Mammary epithelial cell (primary cell): ENCODE measurements at places on chromosomes 1 and 21.
A peak's percentile ranks its signal among the peaks of the same experiment; 100 is the strongest.

- DNase-seq: peak; percentile 30
These were observed 100.0 kb upstream of the HNRNPU start for GRCh38 chr1:244964112-244964971.

DNA sequence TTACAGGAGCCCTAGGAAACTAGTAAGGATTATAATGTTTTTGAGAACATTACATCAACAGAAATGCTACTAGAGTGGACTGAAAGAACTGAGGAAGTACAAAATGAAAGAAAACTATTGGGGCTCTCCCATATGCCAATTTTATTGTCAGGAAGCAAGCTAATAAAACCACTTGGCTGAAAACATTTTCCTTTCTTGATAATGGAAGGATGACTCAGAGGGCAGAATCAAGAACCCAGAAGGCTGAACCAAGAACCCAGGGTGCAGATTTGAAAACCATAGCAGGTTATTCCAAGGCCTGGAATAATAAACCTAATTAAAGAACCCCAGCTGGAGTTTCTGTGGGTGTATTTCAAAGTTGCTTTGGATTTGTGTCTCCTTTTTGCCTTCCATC, 70.7 kb downstream of the RPE65 start:
- peak; percentile 48 for DNase-seq

DNA sequence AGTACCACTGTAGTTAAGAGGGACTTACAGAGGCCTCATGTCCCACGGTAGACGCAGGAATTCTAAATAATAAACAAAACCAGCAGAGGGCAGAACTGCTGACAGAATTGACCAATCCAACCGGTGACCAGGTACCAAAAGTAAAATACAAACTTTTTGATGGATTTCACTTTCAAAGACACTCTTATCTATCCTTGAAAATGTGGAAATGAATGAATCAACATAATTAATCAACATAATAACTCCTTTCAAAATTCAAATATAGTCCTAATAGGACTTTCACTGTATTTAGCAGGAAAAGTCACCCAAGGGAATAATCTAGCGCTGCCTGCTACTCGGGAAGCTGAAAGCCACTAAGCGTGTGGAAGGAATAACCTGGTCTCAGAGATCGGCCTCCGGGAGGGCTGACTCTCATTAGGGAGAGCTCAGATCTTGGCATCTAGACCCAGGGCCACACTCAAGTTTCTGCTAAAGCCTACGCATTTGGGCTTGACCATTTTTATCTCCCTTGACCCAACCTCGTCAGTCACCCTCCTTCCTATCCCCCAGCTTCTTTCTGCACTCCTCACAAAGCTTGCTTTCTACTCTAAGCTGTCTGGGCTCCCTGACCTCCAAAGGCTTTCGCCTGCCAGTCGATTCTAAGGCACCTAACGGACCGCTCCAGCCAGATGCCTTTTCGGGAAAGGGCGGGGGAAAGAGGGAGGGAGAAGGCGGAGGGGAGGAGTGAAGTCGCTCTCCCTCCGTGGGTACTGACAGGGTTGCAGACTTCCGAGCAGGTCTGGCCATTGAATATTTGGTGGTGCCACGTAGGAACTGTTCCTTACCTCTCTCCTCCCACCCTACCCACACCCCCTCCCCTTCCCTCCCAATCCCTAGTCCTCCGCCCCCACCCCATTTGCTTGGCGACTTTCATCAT, 1.6 kb downstream of the COL11A1 start:
- DNase-seq: peak; percentile 36

DNA sequence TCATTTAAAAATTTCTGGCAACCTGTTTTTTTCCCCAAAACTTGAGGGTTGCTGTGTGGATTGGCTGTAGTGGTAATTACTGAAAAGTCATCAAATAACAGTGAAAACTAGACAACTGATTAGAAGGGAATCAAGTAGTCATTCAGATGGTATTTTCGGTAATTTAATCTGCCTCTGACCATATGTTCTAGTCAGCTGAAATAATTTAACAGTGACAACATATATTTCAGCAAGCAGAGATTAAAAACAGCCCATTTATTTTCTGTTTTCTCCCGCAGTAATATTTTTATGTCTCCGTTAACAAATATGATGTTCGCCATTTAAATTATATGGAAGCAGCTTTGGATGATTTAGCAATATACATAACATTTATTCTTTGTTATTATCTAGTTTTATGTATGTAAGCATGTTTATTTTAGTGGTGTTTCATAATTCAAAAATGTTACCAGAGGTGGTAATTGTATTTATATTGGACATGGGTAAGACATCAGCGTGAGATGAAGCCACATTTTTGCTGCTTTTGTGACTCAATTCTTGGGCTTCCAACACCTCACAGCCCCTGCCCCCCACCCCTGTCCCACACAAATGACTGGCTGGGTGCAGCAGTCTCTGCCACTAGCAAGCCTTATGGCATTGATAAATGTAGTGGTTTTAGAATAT, 104.4 kb downstream of the GALNT2 start:
- no peak for DNase-seq

GRCh38 chr1:234702342-234703000, 92.5 kb upstream of the IRF2BP2 start:
- no peak for DNase-seq

- DNase-seq: peak; percentile 76
These were observed 64.9 kb upstream of the FCGR2A start for GRCh38 chr1:161440312-161440894.

GRCh38 chr1:40308036-40308727, 8.9 kb downstream of the COL9A2 start:
- DNase-seq: no peak

DNA sequence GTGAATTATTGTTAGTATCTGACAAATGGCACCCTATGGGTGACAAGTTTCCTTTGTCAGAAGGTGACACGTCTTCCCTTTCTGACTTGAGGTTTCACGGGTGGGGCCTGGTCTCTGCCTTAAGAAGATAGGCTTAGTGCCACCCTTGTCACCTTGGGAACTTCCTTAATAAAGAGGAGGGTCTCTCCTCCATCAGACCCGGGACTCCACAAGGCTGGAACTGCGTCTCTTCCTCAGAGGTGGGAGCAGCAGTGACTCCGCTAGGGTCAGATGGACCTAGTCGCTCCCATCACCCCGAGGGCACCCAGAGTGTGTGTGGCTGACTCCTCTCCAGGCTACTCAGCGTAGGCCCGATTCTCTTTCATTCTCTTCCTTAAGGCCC, 774 bp upstream of the WDTC1 start:
- no peak for DNase-seq

- no peak for DNase-seq
These were observed 8.2 kb upstream of the CTTNBP2NL start for GRCh38 chr1:112387807-112388206.

GRCh38 chr1:246182149-246182851, 324.8 kb downstream of the SMYD3 start:
- no peak for DNase-seq

DNA sequence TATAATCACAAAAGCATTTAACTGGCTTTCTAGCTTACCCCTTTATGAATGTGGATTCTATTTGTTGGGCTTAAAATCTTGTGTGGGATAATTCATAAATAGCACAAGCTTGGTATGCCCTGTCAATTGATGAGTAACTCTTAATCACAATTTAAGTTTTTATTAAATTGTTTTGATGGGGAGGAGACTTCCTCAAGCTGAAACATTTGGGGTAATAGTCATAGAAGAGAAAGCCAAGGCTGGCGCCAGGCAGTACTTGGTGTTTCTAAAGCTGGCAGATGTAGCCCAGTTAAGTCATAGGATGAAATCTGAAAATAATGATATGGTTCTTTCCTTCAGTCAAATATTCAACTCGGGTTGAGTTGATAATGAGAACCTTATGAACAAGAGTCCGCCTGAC, 167.2 kb downstream of the FMN2 start:
- no peak for DNase-seq

DNA sequence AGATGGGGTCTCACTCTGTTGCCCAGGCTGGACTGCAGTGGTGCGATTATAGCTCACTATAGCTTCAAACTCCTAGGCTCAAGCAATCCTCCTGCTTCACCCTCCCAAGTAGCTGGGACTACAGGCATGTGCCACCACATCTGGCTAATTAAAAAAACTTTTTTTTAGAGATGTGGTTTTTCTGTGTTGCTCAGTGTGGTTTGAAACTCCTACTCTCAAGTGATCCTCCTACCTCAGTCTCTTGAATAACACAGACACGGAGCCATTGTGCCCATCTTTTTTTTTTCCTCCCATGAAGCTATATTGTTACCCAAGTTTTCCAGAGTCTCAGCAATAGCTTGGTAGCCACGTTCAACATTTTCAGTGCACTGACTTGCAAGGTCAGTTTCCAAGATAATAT, 2.7 kb downstream of the GIPC2 start:
- DNase-seq: no peak

- DNase-seq: no peak
These were observed 546.2 kb upstream of the ADGRL2 start for GRCh38 chr1:81254560-81254959.

GRCh38 chr1:213303286-213303685, 252.2 kb downstream of the RPS6KC1 start:
- DNase-seq: no peak

GRCh38 chr21:17088500-17088899, 424.3 kb upstream of the CXADR start:
- DNase-seq: no peak

- DNase-seq: no peak
These were observed 228.2 kb downstream of the GRIK3 start for GRCh38 chr1:36805979-36806640.

GRCh38 chr1:167446966-167447365, 71.4 kb downstream of the CD247 start:
- DNase-seq: no peak
